ENCODE measurements at places on chromosomes 12 and 14.

- no peak for DNase-seq
Measured at GRCh38 chr14:21299562-21300130, 19.8 kb downstream of the RPGRIP1 start.

DNA sequence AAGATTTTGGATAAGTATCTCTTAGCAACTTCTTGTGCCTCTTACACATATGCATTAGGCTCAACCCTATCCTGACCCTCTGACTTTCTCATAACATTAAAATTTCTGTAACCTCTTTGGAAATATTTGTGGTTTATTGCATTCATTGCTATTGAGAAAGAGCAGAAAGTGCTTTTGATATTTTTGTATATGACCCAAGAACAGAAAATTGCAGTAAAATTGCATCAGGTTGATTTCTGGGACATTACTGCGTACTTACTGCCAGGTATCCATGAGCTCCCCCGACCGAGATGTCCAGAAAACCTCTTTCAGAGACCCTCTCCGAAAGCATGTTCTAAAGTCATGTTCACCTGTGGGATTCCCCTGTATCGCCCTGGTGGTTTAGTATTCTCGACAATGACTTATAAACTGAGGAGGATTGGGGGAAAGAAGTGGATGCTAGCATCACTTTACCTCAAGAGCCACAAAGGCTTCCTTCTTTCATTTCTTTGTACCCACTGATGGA is 14.5 kb upstream of the IL22 start:
- peak; percentile 87 for DNase-seq

DNA sequence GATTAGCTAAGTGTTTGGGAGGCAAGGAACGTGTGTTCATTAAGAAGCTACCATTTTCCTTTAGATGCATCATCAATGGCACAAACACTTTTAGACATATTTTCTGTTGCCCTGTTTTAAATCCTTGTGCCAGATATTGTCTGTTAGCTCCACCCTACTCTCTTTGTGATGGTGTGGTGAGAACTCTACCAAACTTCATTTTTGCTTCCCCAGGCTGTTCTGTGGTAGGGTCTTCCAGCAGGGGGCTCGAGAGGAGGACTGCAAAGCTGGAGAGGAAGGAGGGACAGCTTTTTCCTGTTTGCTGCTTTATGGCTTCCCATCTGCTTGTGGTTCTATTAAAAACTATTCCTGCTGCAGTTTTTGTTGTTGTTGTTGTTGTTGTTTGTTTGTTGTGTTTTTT is 23.8 kb upstream of the STRAP start:
- no peak for DNase-seq

DNA sequence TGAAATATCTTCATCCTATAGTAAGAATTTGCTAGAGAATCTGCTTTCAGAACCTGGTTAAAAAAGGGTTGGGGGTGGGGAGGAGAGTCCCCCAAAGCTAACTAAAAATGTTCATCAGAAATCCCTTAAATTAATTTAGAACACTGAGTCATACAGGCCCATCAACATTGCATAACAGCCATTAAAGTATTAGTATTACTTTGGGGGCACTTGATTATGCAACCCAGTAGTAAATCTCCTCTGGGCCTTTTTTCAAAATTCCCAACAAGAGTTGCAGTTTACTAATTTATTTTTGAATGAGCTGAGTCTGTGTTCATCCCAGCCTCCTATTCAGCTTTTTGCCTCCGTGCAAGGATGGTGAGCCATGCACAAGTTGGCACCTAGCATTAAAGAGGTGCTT is 8.8 kb upstream of the SLC24A4 start:
- no peak for DNase-seq

DNA sequence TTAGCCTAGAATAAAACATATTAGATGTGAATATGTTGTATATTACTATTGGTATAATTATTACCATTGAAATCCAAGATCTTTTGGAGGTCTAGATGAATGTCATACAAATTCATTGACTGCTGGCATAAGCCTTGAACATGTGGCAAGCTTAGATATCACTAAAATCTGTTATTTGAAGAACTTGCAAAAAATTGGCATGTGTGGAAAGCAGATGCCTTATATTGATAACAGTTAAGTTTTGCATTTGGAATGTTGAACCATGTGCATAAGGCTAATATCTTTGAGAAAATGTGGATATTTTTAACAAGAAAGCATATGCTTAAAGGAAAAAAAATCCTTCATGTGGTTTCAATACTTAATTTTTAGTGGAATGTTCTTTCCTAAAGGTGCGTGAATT is 203.6 kb upstream of the PRICKLE1 start:
- DNase-seq, result no peak

GRCh38 chr12:97967831-97968230 is 505.2 kb downstream of the RMST start:
- no peak for DNase-seq

- no peak for DNase-seq
Measured at GRCh38 chr12:107402041-107403022, 283.3 kb upstream of the PWP1 start.

GRCh38 chr14:49975276-49975675 is 82.4 kb downstream of the ARF6 start:
- peak; percentile 70 for DNase-seq

Data from AG09309 (cell line).